ENCODE measurements at places on chromosomes 2 and 18.

- no peak for DNase-seq
Observed at GRCh38 chr18:48896875-48897511, 53.8 kb downstream of the SMAD7 start.

GRCh38 chr18:7748251-7749007, 181.3 kb downstream of the PTPRM start:
- no peak for DNase-seq

DNA sequence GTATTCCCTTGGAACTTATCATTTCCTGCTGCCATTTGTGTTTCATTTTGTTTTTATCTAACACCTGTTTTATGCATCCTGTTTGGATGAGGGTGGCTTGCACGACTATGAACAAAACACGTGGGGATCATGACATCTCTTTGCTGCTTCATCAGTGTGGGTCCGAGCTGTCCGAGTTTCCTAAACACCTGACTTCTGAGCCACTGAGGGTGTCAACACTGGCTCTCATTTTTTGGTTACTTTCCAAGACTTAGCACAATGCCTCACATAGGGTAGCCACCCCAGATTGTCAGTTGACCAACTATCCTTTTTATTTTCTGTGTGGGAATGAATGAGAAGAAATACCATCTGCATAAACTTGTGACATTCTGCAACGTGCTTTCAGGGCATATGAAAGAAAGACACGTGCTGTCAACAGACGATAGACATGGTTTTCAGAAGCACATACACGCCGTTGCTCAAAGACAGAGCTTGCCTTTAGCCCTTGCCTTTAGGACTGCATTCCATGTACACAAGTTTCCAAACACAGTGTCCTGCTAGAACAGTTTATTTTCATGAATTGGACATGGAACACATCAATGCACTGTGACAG, 166.7 kb downstream of the MYT1L start:
- DNase-seq, result no peak

GRCh38 chr2:6441800-6442199, 423.9 kb downstream of the CMPK2 start:
- no peak for DNase-seq

- DNase-seq, result no peak
Observed at GRCh38 chr2:111624411-111625156, 259.4 kb downstream of the ANAPC1 start.

DNA sequence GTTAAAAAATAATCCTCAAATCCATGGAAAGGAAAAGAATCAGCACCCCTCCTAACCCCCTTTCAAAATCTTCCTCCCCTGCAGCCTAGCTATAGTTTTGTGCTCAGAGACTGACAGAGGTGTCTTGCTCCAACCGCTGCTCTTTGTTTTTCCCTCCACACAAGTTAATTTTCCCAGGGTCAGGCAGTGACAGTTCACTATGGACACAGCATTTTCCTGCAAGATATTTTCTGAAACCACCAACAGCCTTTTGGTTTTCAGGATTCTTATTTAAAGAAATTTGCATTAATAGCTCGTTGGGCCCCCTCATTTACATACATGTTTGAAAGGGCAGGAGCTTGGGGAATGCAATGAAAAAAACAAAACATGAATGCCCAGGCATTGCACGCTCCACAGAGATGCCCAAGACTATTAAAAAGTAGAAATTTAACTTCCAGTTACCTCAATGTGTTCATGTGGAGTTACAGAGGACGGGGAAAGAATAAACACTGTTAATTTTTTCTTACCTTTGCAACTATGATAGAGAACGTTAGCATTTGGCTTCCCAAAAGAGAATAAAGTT, 71.4 kb upstream of the CXCR4 start:
- no peak for DNase-seq

DNA sequence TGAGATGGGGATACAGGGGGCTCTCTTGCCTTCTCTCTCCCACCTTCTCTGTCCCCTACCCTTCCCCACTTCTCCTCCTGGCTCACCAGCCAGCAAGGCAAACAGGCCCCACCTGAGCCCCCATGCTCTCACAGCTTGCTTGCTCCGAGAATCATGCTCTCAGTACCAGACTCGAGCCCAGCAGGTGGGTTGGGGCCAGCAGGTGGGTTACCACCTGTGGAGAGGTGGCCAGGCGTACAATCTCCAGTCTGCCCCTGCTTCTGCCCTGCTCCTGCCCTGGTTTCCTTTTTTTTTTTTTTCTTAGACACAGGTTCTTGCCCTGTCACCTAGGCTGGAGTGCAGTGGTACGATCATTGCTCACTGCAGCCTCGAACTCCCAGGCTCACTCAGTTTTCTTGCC, 214.5 kb downstream of the SH3RF3 start:
- no peak for DNase-seq

- DNase-seq, result no peak
Observed at GRCh38 chr18:58484989-58485981, 143.6 kb downstream of the ALPK2 start.

- no peak for DNase-seq
Observed at GRCh38 chr18:76767954-76768353, 54.4 kb upstream of the ZNF236 start.

GRCh38 chr2:82795446-82795845, 1663.6 kb downstream of the SUCLG1 start:
- DNase-seq, result no peak

GRCh38 chr2:136305517-136306192, 187.7 kb upstream of the CXCR4 start:
- DNase-seq, result no peak

DNA sequence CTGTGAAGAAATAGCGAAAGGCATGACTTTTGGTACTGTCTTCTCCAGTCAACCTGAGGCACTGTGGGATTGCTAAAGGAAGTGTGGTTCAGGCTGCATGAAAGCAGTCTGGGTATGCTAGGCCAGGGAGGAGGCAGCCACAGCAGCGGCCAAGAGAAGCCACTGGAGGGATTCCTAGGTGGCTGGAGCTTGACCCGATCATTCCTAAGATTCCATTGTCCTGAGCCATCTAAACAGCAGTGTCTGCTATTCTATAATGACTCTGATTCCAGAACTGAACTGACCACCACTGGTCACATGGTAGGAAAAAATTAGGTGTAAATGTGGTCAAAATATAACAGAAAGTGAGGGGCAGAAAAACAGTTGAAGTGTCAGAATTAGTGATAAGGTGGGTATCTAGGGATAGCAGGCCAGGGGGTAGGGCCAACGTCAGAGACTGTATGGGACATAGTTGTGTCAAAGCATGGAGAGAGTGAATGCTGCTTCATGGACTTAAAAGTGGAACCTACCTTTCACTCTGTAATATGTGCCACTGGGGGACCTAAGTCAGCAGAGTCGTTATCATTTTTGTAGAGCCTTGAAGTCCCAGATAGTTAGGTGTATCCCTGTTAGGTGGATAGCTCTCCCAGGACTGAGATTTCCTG, 204.6 kb downstream of the CTNNA2 start:
- no peak for DNase-seq

GRCh38 chr2:53765767-53766166, 1.8 kb upstream of the CHAC2 start:
- no peak for DNase-seq

GRCh38 chr2:118940486-118941120, 1.4 kb upstream of the MARCO start:
- no peak for DNase-seq

- no peak for DNase-seq
Observed at GRCh38 chr18:13283746-13284145, 65.2 kb downstream of the LDLRAD4 start.

DNA sequence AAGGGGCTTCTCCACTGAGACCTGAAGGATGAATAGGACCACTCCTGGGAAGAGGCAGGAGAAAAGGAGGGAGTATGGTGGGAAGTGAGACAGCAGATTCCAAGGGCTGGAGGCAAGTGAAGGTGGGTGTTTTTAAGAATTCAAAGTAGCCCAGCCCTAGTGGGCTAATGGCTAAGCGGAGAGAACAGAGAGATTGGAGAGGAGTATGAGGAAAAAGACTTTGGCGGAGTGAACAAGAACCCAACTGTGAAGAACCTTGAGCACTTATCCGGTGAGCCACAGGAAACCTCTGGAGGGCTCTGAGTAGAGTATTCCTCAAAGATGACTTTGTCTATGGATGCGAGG, 142.6 kb downstream of the COPS8 start:
- DNase-seq, result no peak

DNA sequence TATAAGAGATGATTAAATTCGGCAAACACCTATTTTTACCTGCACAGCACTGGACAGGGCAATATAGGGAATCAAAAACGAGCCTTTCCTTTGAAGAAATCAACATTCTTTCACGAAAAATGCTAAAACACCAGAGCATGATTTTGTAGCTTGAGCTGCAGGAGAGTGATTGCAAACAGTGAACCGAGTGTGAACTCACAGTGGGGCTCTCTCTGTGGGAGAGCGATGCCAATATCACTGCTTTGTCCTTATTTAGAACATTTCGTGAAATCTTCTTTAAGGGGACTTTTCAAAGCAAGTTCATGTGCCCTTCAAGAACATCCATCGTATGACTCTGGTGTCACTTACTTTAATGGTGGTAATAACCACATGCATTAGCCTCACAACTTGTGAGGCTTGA, 238.8 kb downstream of the CD226 start:
- no peak for DNase-seq

DNA sequence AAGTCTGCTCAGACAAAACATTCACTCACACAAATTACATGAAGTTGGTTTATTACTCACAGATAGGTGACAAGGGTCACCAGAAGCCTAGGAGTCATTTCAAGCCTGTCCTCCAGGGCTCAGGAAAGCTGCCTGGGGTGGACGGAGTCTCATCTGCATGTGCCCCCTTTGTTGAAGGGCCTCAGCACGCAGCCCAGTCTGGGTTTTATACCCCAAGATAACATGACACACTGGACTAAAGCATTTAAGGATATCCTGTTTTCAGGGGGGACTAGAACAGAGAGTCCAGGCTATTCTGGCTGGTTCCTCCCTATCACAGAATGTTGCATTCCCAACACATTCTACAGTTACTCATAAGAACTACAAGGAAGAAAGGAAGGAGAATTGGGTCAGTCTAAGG, 164.7 kb downstream of the MREG start:
- no peak for DNase-seq

DNA sequence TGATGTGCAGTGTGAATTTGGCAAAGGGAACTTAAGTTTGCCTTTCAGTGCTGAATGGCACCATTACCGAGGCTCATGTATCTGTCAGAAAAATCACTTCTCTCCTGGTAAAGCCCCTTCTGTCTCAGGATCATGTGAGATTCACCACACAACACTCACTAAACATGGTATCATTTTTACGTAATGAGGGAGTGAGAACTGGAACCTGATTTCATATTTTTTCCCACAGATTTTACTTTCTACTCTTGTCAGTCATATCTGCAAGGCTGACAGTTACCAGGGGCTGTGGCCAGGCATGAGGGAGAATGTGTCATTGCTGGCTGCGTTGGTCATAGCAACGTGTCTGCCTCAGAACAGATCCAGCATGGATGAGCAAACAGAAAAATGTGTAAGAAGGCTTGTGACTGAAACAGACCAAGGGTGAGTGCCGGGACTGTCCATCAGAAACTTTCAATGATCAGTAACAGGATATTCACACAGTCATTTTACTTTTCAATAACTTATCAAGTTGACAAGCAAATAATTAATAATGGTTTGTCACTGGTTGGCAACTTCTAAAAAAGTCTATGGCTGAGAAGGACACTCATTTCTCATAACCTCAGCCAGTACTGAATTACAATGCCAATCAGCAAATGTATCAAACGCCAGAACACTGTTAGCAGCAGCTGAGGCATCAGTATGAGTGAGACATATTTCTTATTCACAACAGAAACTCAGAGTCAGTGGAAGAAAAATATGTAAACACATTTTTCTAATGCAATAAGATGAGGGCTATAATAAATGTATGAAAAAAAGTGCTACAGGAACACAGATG, 100.5 kb downstream of the CDC42EP3 start:
- no peak for DNase-seq

GRCh38 chr18:615773-616172, 19.0 kb downstream of the CLUL1 start:
- DNase-seq, result no peak

DNA sequence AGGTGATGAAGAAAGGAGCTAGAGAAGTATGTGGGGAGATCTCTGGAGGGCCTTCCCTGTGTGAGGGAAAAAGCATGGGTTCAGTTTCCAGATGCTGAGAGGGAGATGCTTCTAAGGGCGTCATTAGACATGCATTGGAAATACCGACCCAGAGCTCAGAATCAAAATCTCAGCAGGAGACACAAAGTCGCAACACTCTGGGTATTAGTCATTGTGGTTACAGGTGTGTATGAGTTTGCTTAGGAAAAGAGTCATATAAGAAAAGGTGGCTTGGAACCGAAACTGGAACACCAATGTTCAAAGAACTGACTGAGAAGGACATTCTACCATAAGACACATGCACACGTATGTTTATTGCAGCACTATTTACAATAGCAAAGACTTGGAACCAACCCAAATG, 477.1 kb downstream of the FBXO15 start:
- DNase-seq, result no peak

GRCh38 chr2:71807581-71808451, 339.8 kb downstream of the CYP26B1 start:
- DNase-seq, result no peak

GRCh38 chr2:241769819-241770184, 6.8 kb upstream of the GAL3ST2 start:
- DNase-seq, result no peak

- no peak for DNase-seq
Observed at GRCh38 chr2:11564816-11565567, 31.1 kb downstream of the GREB1 start.

DNA sequence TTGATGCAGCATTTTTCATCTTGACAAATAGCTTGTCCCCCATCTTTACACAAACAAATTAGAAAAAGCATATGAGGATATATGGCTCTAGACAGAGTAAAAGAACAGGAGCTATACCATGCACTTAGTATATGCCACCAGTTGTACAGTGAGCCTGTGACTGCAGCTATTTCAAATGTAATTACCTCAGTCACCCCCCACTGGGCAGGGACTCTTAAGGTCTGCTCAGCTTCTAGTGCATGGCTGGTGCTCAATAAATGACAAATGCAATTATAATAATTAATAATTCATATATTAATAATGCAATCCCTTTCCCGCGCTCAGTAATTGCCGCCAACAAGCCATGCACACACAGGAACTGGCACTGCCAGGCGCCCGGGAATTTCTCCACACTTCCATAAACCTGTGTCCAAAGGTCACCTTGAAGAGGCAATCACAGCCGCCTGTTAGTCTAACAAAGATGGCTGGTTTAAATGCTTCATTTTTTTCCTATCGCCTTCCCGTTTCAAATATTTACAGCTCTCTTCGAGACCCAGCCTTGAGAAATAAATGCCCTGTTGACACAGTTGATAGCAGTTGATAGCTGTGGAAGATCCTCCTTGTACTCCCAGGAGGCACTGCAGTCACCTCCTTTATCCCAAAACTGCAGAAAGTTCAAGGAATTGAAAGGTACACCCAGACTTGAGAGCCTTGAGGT, 156.6 kb downstream of the INO80D start:
- DNase-seq, result no peak

GRCh38 chr18:12686100-12686499, 16.4 kb downstream of the CEP76 start:
- DNase-seq, result no peak

DNA sequence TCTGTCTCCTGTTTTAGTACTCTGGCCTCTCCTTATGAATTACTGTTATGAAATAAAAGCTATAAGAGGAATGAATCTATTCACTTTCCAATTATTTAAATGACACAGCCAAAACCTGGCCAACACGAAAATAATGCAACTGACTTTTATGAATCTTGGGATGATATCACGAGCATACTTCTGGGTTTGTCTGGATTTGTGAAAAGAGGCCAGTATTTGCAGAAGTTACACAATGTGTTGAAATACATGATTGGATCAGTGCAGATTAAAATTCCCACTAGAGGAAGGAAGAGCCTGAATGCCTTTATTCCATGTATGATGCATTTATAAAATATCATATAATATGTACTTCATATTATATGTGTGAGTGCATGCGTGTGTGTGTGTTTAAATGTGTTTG, 418.2 kb downstream of the GRB14 start:
- no peak for DNase-seq

- DNase-seq, result no peak
Observed at GRCh38 chr2:177588671-177589070, 196.1 kb downstream of the AGPS start.
